ENCODE measurements at places on chromosomes 7 and 10. TPM values are rescaled to one million over a fixed set of nuclear protein-coding genes. Genes with fewer than 3 reads are reported as not detected.

The SLC39A12 gene
- total RNA-seq: not detected

The SH2D4B gene
- total RNA-seq: not detected

The TSPAN13 gene
- total RNA-seq: 10.9 TPM

The PTN gene
- total RNA-seq: not detected

The UBE2D4 gene
- 8.5 TPM for total RNA-seq

The CPEB3 gene
- 0.41 TPM for total RNA-seq

The TAS2R16 gene
- not detected for total RNA-seq

The NEUROD6 gene
- not detected for total RNA-seq

The ADIRF gene
- not detected for total RNA-seq

The ACSL5 gene
- 0.13 TPM for total RNA-seq
